ENCODE measurements at places on chromosomes 1 and 21.

DNA sequence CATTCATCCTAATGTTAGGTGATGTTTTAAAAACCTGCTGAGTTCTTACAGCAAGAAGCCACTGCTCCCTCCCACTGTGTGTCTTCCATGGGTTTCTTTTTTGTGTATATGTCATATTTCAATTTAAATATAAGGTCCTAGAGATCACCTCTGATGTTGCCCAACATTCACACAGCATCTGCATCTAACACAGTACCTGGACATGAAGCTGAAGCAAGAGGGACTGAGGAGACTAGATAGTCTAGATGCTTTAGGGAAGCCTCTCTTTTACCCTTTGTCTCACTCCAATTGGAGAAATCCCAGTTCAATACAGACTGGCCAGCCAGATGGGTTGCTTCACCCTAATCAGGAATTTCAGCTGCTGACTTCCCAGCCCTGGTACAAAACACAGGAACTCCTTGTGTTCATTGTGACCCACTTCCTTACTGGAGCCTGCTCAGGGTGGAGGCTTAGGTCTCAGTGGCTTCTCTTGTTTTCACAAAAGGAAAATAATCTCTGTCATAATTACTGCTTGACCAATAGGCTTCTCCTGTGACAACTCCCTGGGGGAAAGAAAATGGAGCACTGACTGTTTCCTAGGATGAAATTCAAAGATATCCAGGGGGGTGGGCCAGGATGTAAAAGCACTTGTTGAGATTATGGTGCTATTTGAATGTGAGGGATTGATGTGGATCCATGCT lies 17.3 kb downstream of the BTG2 start:
- DNase-seq: no peak

- DNase-seq: no peak
These were observed 52.7 kb downstream of the GLUL start for GRCh38 chr1:182338806-182339370.

- no peak for DNase-seq
These were observed 41.1 kb downstream of the SLC35F3 start for GRCh38 chr1:233945573-233945972.

- no peak for DNase-seq
These were observed 13.9 kb upstream of the IL20 start for GRCh38 chr1:206851341-206852010.

- DNase-seq: no peak
These were observed 49.5 kb upstream of the GCLM start for GRCh38 chr1:93958726-93959100.

DNA sequence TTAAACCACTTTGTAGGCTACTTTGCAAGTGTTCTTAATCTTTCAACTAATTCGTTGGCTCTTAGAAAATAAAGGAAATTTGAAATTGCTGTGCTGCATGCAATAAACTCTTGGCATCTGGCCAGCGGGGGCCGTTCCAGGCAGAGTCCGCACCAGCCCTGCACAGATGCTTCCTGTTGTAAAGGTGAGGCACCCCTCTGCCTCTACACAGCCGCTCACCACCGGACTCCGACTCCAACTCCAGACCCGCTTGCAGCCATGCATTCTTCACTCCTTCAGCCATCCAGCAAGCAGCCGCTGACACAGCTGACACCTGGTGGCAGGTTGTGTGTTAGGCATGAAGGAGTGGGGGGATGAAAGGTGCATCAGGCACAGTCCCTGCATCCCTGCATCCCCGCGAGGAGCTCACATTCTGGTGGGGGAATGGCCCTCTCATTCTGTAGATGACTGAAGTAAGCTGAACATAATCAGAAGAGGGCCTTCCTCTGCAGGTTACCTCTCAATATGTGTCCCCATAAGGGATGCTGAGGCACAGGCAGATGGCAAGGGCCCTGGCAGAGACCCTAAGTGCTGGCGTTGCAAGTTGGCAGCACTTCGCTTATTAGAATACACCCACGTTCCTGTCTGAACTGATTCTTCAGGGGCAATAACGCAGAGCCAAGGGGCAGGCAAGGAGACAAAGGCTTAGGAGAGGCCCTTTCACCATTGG lies 56.8 kb downstream of the GLIS1 start:
- peak; percentile 3 for DNase-seq

GRCh38 chr1:89670163-89670562 lies 37.2 kb downstream of the LRRC8C start:
- no peak for DNase-seq

DNA sequence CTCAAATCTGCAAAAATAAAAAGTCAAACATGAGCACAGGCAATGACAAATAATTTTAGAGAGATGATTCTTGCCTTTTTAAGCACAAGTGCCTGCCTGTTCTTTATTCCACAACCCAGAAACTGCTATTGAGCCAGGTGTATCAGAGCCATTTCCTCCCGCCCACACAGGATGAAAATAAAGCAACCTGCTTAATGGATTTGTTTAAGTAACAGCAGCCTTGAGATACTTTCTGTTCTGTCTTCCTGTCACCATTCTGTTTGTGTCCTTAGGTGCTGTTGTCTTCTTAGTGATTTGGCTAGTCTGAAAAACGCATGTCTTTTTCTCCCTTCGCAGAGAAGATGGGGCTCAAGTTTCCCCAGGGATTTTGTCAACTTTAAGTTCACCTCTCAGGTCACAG lies 11.4 kb downstream of the RPE65 start:
- no peak for DNase-seq
